ENCODE measurements at places on chromosomes 13 and 19.

- DNase-seq = no peak
Observed at GRCh38 chr13:50286324-50286723, 271.1 kb downstream of the KCNRG start.

DNA sequence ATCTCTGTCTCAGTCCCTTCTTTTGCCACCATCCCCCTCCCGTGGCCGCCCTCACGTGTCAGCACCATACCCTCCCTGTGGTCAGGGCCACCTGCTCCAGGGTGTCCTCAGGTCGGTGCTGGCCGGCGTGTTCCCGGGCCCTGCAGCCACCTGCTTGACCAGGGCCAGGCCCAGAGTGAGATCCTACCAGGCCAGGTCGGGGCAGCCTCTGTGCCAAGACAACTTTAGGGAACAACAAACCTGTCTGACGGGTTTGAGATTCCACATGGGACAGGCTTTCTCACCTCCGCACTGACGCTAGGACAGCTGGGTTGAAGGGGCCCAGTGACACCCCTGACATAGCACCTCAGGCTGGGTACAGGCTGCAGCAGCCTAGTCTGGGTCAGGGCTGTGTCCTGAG lies 7.5 kb upstream of the SBNO2 start:
- no peak for DNase-seq

GRCh38 chr19:3899531-3900294 lies 19.2 kb downstream of the ATCAY start:
- DNase-seq = no peak

- DNase-seq = no peak
Observed at GRCh38 chr13:36717966-36718545, 44.2 kb downstream of the SERTM1 start.

DNA sequence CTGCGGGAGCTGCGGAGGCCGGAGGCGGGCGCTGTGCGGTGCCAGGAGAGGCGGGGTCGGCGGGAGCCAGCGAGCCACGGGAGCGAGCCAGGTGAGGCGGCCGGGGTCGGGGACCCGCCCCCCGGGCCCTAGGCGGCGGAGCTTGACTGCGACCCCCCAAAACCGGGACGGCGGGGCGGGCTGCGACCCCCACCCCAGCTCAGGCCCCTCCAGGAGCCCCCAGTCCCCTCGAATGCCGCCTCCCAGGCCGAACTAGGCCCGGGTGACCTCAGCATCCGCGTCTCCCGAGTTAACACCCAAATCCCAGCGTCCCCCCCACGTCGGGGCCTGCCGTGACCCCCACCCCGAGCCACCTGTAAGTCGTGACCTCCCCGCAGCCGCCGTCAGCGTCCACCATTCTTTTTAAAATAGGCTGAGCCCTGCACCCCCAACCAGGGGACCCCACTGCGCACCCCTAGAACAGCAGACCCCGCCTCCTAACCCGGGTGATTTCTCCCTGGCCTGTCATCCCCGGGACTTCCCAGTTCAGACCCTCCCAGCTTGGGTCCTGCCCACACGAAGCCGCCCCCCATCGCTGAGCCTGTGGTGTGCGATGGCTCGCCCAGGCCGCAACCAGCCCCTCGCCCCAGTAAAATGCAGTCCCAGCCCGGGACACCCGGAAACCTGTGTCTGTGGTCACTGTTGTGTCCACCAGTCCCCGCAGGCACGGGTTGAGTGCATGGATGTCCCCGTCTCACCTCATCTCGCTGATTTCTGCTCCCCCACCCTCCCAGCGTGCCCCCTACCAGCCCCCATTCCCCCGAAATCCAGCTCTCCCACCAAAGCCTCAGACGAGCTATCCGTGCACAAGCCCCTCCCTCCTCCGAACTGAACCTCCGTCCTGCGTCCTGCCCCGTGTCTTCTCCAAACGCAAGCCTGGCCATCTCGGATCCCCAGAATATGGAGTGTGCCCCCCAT lies 551 bp downstream of the FZR1 start:
- peak; percentile 55 for DNase-seq

GRCh38 chr19:41641879-41642485 lies 15.1 kb upstream of the CEACAM4 start:
- peak; percentile 51 for DNase-seq
